Bronchial epithelial cell (primary cell): ENCODE measurements at places on chromosomes 12 and 14.
A peak's percentile ranks its signal among the peaks of the same experiment; 100 is the strongest.

GRCh38 chr12:131916306-131917138 is 12.6 kb upstream of the PUS1 start:
- DNase-seq: no peak

DNA sequence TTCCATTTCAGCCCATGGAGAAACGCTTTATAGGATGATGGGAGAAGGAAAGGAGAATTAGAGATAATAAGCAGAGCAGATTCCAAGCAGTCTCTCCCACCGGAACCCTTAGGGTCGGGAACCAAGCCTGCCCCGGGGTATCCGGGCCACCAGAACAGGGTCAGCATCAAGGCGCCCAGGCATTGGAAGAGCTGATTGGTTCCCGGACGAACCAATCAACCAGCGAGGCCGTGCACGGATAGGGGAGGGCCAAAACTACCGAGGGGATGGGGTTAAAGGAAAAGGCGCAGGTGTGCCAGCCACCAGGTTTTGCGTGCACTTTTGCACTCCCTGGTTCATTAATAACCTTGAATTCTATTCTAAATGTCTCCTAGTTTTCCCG is 1.7 kb downstream of the PPM1H start:
- DNase-seq: no peak

GRCh38 chr14:41607966-41608663 is 1.4 kb downstream of the LRFN5 start:
- no peak for DNase-seq

- DNase-seq: peak; percentile 32
Measured at GRCh38 chr14:96567289-96567899, 65.2 kb downstream of the PAPOLA start.

- peak; percentile 44 for DNase-seq
Measured at GRCh38 chr12:124550123-124551089, 17.0 kb downstream of the NCOR2 start.

GRCh38 chr12:54159140-54159539 is 29.6 kb downstream of the SMUG1 start:
- DNase-seq: peak; percentile 13

- DNase-seq: no peak
Measured at GRCh38 chr14:53784688-53785087, 171.9 kb downstream of the BMP4 start.

GRCh38 chr12:56676851-56677580 is 11.1 kb downstream of the PTGES3 start:
- no peak for DNase-seq

DNA sequence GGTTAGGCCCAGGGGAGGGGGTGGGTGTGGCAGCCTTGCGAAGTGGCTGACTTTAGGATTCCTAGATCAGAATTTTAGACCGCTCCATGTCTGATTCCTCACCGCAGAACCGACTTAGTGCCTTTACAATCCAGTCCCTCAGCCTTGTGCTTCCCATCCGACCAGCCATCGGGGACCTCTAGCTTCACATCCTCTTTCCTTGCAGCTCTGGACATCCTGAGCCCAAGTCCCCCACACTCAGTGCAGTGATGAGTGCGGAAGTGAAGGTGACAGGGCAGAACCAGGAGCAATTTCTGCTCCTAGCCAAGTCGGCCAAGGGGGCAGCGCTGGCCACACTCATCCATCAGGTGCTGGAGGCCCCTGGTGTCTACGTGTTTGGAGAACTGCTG is 557 bp downstream of the COPS7A start:
- no peak for DNase-seq

- DNase-seq: no peak
Measured at GRCh38 chr12:11820476-11820875, 171.0 kb downstream of the ETV6 start.

DNA sequence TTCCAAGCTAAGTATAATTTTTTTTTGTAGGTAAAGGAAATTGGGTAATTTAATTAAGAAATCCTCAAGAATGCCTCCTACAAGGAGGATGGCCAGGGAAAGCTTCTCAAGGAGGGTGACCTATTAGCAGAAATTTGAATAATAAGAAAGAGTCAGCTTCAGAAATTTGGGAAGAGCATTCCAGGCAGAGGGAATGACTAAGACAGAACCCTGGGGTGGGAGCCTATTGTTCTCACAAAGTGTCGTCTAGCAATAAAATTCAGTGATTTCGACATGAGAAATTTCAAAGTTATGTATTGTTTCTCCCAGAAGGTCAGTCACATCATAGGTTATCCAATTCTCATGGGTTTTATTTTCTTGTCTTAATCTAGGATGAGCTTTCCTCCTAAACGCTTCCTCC is 1168.4 kb downstream of the AACS start:
- DNase-seq: no peak

- peak; percentile 82 for DNase-seq
Measured at GRCh38 chr12:112936264-112936663, 2.0 kb upstream of the OAS3 start.
